ENCODE measurements at places on chromosomes 1 and 21. TPM values are rescaled to one million over a fixed set of nuclear protein-coding genes. Genes with fewer than 3 reads are reported as not detected.
A peak's percentile ranks its signal among the peaks of the same experiment; 100 is the strongest.

GNAT2 gene
- 0.25 TPM for total RNA-seq

MTMR11 gene
- 1.7 TPM for total RNA-seq

KRTAP21-2 gene
- not detected for total RNA-seq

GRCh38 chr1:27561124-27561899 is 42.6 kb downstream of the AHDC1 start:
- DNase-seq = peak; percentile 43

DNA sequence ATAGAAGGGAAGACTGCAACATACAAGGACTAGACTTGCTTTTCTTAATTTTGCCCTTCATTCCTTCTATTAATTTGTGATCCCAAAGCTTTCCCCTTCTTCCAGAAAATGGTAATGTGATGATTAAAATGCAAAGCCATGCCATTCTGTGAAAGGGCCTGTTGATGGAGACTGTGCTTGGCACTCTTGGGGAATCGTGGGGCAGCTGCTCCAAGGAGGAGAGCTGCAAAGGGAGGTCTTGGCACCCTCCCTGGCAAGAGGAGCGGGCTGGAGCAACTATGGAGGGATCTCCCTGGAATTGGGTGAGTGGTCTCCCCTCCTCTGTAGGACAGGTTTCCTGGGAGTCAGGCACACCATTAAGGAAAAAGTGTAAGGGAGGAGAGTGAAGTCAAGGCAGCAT is 16.6 kb downstream of the CACNA1S start:
- no peak for DNase-seq

- DNase-seq = no peak
Observed at GRCh38 chr21:42232176-42232825, 13.4 kb downstream of the ABCG1 start.

DNA sequence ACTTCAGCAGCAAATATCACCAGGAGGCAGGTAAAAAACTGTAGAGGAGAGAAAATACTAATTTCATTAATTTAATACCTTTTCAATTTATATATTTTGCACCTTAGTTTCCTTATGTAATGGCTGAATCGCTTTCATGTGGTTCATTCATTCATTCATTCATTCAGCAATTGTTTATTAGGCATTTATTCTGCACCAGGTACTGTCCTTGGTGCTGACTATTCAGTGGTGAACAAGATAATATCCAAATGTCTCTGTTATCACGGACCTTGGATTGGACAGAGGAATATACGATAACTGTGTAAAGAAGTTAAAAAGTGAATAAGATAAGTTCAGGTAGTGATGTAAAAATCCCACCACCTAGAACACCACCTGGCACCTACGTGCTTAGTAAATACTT is 28.8 kb downstream of the TSPAN2 start:
- DNase-seq = no peak
